ENCODE measurements at places on chromosomes 11 and 22.
A peak's percentile ranks its signal among the peaks of the same experiment; 100 is the strongest.

GRCh38 chr11:88345949-88346348 lies 8.4 kb upstream of the CTSC start:
- DNase-seq = no peak

- peak; percentile 76 for DNase-seq
Observed at GRCh38 chr11:27239305-27239942, 123.6 kb downstream of the CCDC34 start.

GRCh38 chr22:44646668-44647067 lies 55.3 kb upstream of the PRR5 start:
- DNase-seq = no peak

DNA sequence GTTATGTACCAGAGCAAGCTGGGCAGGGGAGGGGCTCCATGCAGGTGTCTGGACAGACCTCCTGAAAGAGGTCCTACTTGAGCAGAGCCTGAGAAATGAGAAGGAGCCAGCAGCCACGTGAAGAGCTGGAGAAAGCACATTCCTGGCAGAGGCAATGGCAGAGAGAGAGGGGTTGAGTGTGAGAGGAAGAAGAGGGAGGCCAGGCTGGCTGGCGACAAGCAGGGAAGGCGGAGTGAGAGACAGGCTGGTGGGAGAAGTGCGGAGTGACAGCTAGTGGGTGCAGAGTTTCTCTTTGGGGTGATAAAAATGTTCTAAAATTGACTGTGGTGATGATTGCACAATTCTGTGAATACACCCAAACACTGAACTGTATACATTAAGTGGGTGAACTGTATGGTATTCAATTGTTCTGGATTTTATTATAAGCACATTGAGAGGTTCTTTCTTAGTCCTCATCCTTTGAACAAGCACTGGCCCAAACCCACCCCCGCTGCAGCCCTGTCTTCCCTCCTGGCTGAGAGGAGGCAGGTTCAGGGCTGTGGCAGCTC lies 29.4 kb downstream of the RPL27A start:
- no peak for DNase-seq

- no peak for DNase-seq
Observed at GRCh38 chr22:44438481-44439131, 59.4 kb downstream of the RTL6 start.

DNA sequence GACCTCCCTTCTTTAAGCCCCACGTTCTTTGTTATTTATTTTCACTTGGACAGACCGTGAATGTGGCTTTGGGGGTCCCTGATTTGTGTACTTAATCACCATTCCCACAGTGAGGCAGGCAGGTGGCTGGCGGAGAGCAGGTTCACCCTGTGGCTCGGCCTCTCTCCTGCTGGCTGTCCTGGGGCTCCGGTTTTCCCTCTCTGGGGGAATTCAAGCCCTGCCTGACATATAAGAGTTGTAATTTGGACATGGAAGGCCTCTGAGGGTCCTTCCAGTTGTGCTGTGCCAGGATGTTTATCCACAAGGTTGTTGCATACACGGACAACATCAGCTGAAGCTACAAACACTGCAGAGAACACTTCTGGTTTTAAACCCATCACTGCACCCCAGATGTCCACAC lies 824.5 kb downstream of the TBC1D22A start:
- DNase-seq = no peak
